Activated CD4-positive, alpha-beta T cell treated with anti-CD3 and anti-CD28 coated beads, Interleukin-2, amount 10 ng/mL, durations not matched to agents 7 days and 5 days (primary cell): ENCODE measurements at places on chromosomes 3 and 15.

GRCh38 chr3:64766440-64766839 lies 78.6 kb upstream of the ADAMTS9 start:
- no peak for DNase-seq

DNA sequence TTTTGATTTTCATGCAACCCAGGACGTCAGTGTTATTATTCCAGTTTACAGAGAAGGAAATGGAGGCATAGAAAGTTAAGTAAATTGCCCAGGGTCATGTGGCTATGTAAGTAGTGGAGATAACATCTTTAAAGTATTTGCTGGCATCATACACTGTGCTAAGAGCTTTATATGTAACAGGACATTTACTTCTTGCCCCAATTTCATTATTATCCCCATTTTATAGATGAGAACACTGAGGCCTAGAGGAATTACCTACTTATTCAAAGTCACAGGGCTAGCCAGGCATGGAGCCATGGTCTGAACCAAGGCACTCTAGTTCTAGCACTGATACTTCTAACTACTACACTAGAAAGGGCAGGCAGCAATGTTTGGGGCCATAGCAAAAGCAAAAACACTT lies 107.3 kb upstream of the ANKRD28 start:
- no peak for DNase-seq

GRCh38 chr3:18334837-18335601 lies 90.1 kb downstream of the SATB1 start:
- no peak for DNase-seq

DNA sequence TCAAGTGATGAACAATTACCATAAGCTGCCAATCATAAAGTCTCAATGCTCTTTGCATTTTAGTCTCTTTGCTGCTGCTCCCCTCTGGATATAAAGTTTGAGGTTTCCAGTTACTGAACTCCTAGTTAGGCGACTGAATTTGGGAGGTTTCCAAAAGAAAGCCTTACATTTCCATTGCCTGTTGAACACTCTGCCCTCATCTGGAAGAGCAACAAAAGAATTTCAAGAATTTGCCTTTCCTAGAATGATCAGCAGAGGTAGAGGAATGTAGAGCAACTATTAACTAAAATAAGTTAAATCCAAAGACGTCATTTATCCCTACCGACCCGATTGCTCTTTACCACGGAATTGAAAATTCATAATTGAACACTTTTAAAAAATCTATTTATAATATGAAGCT lies 53.4 kb upstream of the PRICKLE2 start:
- DNase-seq = no peak

DNA sequence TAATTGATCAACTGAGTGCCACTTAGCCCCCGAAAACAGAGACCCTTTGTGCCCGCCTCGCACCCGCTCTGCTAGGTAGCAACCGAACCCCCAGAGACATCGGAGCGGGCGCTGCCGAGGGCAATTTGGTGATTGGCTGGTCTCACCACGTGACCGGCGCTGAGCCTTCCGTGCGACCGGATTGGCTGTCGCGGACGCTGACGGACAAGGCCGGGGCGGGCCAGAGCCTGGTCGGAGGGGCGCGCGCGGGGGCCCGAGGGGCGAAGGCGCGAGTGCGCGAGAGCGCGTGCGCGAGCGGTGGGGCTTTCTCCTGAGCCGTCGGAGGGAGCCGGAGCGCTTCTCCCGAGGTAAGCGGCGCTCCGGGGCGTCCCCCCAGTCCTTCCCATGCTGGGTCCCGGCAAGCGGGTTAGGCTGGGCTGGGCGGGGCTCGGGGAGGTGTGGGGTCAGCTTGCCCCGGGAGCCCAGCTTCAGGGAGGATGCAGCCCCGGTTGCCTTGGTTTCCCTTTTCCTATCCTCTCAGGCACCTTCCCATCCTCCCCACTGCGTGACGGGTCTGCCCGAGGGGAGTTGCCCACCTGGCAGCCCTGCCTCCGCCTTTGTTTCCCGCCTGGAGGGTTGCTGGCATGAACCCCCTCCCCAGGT lies at the start of gene TMEM108:
TMEM108 (plus strand) TSS at position 303 of the 642 bp plus-strand sequence.
- peak; percentile 30 for DNase-seq

DNA sequence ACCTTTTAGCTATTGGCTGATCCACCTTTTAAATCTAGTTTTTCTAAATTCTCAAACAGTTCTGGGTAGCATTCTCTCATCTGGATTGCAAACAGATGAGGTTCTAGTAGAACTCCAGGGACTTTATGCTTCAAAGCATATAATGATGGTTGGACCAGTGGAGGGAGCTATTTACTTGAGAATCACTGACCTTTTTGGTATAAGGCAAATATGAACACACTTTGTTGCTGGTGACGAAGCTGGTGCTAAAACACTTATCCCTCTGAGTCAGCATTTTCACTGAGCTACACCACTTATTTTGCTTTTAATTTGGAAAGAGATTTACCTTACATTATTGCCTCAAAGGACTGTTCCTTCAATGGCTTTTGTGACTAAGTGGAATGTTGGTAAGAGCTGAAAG lies 58.6 kb upstream of the SLITRK3 start:
- no peak for DNase-seq

- DNase-seq = no peak
Observed at GRCh38 chr15:69979783-69980182, 117.9 kb downstream of the TLE3 start.

GRCh38 chr3:197463279-197463678 lies 92.5 kb downstream of the BDH1 start:
- no peak for DNase-seq

DNA sequence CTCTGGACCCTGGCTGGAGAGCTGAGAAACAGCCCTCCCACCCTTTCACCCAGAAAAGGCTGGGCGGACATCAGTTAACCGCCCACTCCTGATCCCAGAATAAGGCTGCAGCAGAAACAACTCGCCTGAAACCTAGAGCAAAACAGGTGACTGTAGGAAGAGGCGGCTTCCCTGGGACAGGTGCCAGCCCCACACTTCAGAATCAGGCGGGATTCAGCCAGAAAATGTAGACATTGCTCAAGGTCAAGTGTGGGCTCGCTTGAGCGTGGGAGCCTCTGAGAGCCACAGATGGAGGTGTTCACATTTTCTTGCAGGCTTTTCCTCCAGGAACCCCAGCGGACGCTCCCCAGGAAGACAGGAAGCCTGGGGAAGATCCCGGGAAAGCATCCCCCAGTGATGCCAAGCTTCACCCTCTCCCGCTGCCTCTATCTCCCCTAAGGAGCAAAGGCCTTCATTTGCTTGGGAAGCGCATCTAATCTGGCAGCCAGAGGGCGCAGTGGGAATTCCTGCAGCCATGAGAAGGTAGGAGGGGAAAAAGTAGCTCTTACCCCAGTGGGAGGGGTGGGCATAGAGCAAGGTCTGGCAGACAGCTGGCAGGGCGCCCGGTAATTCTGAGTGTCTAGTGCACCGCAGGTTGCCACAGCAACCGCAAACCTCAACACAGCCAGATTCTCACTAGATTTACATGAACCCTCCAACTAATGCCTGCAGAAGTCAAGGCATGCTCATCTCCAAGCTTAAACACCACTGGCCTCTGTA lies 77.7 kb downstream of the OCA2 start:
- DNase-seq = no peak

DNA sequence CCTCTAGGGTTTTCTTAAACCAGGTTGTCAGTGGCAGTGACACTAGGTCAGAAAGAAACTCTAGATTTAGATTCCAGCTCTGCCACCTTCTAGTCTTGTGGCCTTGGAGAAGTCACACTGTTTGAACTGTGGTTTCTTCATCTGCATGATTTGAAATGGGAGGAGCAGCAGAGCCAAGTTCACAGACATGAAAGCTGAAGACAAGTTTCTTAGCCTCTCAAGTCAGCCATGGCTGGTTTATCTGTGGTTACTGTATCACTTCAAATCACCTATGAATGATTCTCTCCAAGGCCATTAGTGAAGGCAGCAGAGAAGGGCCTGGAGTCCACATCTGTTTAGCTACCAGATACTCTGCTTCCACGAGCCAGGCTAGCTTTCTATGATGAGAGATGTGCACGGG lies 15.6 kb downstream of the CLEC3B start:
- peak; percentile 55 for DNase-seq

DNA sequence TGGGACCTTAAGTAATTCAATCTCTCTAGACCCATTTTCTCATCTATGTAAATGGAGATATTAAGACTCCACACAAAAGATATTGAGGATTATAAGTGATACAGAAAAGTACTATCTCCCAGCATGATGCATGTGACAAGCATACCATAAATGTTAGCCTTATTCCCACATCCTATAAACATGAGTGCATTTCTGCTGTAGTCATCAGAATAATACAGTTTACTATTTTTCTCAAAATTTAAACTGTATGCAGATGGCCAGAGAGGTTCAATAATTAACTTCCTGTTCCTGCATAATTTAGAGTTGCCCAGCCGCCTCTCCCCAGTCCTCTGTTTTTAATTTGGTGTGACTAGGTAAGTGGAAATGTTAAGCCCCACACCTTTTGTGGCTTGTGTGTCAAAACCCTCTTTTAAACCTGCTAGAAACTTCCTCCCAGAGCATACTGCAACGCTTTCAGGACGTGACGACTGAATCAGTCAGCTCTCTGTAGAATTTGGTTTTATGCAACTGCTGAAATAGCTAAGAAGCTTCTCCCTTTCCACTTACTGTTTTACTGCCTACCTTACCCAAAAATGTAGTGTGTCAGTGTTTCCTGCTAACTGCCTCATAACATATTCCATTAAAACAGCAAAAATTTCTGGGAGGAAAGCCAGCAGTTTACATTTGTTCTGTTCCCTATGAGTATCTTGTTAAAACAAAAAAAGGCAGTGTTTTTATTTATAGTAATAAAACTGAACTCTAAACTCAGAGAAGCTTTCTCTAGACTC lies 1037.9 kb downstream of the EPHA3 start:
- no peak for DNase-seq

GRCh38 chr3:191425322-191425734 lies 35.6 kb upstream of the PYDC2 start:
- DNase-seq = no peak

- no peak for DNase-seq
Observed at GRCh38 chr3:22372292-22373062, 621.5 kb upstream of the ZNF385D start.

DNA sequence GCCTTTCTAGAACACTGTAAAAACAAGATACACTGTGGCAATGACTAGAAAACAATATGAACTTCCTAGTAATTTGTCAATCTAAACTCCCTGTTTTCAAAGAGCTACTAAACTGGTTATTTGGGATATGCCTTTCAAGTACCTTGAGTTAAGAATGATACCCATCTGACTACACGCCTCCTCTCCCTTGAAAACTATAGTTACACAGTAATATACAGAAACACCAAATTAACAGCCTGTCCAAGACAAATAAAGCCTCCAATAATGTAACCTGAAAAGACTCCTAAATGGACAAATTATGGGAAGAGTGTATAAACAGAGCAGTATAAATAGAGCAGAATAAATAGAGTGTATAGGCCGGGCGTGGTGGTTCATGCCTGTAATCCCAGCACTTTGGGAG lies 70.1 kb downstream of the SMARCC1 start:
- no peak for DNase-seq

DNA sequence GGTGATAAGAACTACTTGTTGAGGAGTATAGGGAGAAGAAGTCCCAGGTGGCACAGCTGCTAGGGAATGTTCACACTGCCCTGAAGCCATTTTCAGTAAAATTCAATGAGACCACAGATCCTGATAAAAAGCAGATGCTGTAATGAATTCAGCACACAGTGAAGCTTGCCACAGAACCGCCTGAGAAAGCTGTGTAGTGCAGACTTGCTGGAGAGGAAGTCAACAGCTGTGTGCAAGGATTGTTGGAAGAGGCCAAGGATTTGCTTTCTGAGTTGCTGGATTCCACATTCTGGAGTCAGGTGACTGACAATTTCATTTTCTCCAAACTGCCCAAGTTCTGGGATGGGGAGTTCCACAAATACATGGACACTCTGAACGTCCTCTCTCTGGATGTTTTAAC lies 70.9 kb downstream of the ANP32A start:
- DNase-seq = no peak

DNA sequence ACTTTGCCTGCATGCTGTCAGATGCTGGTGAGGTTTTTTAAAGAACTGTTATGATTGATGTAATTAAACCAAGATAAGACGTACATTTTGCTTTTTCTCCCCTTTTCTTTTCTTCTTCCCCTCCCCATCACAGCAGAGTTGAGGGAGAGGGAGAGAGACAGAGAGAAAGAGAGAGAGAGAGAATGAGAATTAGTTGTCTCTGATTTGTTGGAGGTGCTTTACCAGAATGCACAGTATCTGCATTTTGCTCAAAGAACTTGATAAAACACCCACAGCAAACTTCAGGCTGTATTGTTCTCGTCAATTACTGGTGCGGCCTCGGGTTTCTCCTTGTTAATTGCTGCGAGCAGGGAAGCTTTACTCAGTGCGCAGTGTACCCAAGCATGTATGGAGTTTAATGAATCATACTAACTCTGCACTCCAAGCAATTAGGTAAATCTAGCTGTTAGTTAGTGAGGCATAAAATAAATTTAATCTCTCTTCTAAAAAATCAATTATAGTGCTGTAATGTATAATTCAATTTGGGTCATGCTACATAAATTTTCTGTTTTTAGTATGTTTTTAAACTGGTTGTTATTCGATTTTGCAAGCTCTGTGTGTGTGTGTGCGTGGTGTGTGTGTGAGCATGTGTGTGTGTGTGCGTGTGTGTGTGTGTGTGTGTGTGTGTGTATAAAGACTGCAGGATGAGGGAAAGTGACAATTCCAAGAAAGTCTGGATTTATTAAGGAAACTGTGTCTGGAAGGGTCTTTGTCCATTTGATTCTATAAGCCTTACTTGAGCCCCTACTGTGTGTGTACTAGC lies 273.4 kb downstream of the TLE3 start:
- DNase-seq = no peak

DNA sequence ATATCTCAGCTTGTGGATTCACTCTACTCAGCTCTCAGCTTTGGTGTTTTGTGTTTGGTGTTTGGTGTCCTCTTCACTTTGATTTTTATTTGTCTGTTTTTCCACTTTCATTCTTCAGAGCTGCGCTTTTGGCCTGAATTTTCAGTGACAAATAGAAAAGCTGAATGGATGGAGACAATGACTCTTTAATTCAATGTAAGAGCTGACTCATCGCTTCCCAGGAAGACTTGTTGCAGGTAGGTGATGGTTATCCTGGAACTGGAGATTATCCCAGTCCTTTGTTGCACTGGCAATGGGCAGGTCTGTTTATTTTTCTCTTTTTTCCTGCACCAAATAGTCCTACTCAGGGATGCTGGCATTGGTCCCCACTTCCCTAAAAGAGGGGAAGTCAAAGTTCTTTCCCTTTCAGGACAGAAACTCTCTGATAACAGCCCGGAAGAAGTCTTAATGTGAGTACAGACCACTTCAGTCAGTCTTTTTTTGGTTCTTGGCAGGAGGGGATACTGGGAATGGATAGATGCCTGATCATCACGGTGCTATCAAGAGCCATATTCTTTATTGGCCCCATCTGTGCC lies 12.4 kb upstream of the AEN start:
- DNase-seq = no peak
